Omental fat pad (tissue), 4 donors: ENCODE measurements at places on chromosomes 4 and X. TPM values are rescaled to one million over a fixed set of nuclear protein-coding genes. Genes with fewer than 3 reads are reported as not detected.

Gene CFAP47
- total RNA-seq = not detected

Gene MAGEC2
- total RNA-seq = not detected

Gene ZXDA
- total RNA-seq = 5.4 TPM

Gene MTNR1A
- total RNA-seq = not detected

Gene USP17L13
- total RNA-seq = not detected

Gene CT45A2
- not detected for total RNA-seq

Gene PIR
- total RNA-seq = 30.1 TPM

Gene TCEAL2
- 3.1 TPM for total RNA-seq

Gene DSPP
- total RNA-seq = not detected

Gene GAR1
- total RNA-seq = 14.3 TPM

Gene CSAG1
- total RNA-seq = not detected

Gene SUPT20HL1
- total RNA-seq = not detected

Gene NHSL2
- 12.8 TPM for total RNA-seq

Gene SPINK2
- 5.7 TPM for total RNA-seq

Gene ZFP92
- 4.0 TPM for total RNA-seq

Gene BST1
- 25.9 TPM for total RNA-seq

Gene KLHL4
- total RNA-seq = 1.6 TPM

Gene UGT2B17
- not detected for total RNA-seq

Gene PNMA6F
- total RNA-seq = not detected

Gene TMPRSS11B
- total RNA-seq = not detected

Gene ARHGAP4
- 29.3 TPM for total RNA-seq

Gene LARP1B
- 22.0 TPM for total RNA-seq

Gene DMP1
- not detected for total RNA-seq

Gene TLR3
- total RNA-seq = 4.2 TPM

Gene CT45A8
- total RNA-seq = not detected

Gene HTR2C
- total RNA-seq = not detected

Gene RHOXF2
- not detected for total RNA-seq

Gene ARSJ
- 3.8 TPM for total RNA-seq
